ENCODE measurements at places on chromosomes 12 and 14.

GRCh38 chr12:68815928-68816800, 8.2 kb downstream of the MDM2 start:
- DNase-seq = no peak

- no peak for DNase-seq
These were observed 135.7 kb downstream of the RAD51B start for GRCh38 chr14:67955261-67955660.

- DNase-seq = no peak
These were observed 44.8 kb downstream of the FBXW8 start for GRCh38 chr12:116955382-116956021.

- DNase-seq = peak; percentile 42
These were observed 11.3 kb upstream of the GNG2 start for GRCh38 chr14:51849097-51849496.

GRCh38 chr14:101851183-101851582, 89.7 kb downstream of the PPP2R5C start:
- DNase-seq = no peak

DNA sequence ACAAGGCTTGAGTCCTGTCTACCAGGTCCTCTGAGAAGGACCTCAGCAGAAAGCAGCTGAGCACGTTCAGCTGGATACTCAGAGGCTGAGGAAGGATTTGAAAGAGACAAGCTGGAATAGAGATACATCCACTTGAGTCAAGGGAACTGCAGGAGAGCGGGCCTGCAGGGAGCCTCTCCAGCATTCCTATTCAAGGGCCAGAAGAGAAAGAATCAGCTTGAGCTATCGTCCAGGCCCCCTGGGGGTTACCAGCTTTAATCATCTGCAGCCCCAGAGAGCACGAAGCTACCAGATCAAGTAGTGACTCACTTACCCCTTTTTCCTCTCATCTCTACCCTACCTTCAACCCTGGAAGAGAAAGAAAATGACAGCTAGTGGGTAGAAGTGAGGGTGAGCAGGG, 80.9 kb downstream of the NDUFA12 start:
- no peak for DNase-seq

DNA sequence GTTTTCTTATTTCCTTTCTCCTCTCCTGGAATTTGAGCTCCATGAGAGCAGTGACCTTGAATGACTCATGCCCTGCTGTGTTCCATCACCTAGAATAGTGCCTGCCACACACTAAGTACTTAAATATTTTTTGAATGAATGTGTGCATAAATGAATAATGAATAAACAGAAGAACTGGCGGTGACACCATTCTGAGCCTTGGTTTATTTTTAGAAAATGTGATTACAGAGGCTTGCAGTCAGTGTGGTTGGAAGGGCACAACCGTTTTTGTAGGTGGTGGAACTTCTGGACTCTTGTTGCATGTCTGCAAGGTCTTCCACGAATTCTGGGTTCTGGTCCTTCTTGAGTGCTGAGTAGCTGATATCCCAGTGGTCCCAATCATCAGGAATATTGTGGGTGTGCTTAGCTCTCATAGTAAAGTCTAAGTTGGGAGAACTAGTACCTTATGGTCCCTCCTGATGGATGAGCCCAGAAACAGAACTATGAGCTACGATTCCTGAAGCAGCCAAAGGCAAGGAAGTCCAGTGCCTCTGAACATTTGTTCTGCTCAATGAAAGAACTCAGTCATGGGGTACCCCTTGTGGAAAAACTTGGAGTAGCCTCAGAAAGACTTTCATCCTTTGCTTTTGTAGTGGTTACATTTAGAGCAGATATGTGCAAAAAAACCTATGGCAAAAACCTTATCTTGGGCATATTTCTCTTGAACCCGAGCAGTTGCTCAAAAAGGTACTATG, 28.8 kb upstream of the BHLHE41 start:
- no peak for DNase-seq

Measured in stimulated activated CD4-positive, alpha-beta T cell treated with anti-CD3 and anti-CD28 coated beads, Interleukin-12 subunit alpha, Interleukin-12 subunit beta, amount 100 ng/mL, for 48 hours (primary cell).